ENCODE measurements at places on chromosomes 3 and 15.
A peak's percentile ranks its signal among the peaks of the same experiment; 100 is the strongest.

DNA sequence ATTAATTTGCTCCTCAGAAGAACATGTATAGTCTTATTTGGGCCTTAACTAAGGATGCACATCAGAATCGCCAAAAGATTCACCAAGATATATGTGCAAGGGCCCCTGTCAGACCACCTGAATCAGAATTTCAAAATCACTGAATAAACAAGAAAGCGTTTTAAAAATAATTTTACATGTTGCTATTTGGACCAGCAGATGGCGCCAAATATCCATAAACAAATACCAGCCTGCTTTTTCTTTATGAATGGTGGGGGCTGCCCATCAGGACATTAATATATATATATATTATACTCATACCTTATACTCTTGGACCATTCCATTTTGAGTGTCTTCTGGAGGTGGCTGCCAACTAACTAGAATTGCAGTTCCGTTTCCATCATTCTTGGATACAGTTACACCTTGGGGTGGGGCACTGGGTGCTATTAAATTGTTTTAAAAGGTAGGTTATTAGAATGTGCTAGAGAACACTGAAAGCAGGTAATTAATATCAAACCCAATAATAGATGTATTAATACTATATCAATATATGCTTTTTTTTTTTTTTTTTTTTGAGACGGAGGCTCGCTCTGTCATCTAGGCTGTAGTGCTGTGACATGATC is 1108.3 kb downstream of the ROBO1 start:
- peak; percentile 70 for DNase-seq

DNA sequence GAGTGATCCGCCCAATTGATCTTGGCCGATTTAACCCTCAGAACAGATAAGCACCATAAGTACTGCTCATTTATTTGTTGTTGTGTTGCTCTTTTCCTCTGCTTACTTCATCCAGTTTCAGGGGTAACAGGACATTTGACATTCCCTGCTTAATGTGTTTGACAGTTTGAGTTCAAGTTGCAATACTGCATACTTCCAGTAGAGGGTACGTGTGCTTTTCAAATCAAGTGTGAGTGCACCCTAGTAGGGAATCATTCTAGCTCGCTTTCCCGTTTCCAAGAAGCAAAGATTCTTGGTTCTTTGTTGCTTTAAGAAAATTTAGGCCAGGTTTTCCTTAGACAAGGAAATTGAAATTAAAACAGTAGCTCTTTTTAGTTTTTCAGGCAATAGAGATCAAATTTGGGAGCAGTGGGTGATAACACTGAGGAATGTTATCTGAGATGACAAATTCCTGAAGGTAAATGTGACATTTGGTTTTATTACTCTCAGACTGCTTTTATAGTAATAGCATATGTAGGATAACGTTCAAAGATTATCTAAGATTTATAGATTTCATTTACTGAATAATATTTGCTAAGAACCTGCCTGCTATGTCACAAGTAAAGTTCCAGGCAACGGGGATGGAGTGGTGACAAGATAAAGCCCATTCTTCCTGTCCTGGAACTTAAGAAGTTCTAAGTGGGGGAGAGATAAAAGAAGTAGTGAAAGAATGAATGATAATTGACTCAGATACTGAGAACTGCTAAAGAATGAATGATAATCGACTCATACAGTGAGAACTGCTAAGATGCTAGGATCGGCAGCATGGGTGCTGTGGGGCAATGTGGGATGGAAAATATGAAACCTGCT is 73.3 kb downstream of the SYNPR start:
- peak; percentile 83 for DNase-seq

DNA sequence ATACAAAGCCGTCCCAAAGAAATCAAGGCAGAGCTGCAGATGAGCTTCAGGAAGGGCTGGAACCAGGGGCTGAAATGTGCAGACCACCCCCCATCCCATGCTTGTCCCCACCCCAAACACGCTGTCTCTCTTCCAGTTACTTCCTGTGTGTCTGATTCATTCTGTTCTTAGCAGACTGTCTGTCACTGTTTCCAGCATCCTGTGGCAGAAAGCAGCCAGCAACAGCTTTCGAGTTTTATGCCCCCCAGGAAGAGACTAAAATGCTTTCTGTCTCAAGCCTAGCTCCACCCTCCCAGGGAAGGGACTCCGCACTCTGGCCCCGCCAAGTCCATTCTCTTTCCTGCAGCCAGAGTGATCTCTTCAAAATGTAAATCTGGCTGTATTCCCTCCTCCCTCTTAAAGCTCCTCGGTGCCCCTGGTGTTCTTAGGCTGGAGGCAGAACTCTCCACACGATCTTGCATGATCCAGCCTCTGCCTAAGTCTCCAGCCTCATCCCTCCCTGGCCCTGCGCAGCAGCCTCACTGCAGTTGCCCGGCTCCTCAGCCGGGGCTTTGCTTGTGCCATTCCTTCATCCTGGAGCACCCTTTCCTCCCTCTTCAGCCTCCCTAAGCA is 41.5 kb downstream of the HRH1 start:
- peak; percentile 35 for DNase-seq

GRCh38 chr3:66980791-66981190 is 17.3 kb upstream of the KBTBD8 start:
- DNase-seq, result no peak

DNA sequence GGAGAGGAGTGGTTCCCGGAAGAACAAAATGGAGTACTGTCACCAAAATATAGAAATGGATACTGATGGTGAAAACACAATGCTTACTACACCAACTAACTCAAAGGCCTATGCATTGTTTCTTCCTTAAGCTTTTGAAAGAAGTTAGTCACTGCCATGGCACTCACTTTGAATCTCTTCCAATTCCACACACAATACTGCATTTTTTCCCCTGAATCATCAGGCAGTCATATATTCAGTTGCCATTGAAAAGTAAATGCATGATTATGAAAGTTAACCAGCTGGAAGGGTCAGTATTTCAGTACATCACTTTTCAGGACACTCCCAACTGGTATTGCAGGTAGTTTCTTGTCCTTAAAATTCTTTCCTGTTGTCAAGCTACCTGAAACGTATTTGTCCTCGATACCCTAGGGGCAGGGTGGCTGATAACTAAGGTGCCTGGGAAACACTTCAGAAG is 9.0 kb upstream of the LRRFIP2 start:
- peak; percentile 89 for DNase-seq

DNA sequence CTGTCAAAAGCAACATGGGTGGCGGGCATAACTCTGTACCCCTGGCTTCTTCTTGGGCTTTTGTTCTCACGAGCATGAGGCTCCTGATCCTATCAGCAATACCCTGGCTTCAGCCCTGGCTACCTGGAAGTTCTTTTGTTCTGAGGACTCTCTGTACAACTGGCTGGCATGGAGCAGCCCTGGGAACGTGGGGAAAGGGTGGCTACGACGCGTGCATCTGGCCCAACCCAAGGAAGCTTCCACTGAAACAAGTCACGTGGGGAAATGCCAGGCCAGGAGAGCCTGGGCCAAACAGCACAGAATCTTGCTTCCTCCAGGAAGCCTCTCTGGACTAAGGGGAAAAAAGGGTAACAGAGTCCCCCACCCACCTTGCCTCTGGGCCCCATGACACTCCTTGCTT is 22.7 kb upstream of the ATP2B2 start:
- no peak for DNase-seq

GRCh38 chr15:87623832-87624231 is 632.7 kb downstream of the NTRK3 start:
- no peak for DNase-seq

GRCh38 chr15:50277370-50277769 is 11.8 kb upstream of the HDC start:
- DNase-seq, result no peak

DNA sequence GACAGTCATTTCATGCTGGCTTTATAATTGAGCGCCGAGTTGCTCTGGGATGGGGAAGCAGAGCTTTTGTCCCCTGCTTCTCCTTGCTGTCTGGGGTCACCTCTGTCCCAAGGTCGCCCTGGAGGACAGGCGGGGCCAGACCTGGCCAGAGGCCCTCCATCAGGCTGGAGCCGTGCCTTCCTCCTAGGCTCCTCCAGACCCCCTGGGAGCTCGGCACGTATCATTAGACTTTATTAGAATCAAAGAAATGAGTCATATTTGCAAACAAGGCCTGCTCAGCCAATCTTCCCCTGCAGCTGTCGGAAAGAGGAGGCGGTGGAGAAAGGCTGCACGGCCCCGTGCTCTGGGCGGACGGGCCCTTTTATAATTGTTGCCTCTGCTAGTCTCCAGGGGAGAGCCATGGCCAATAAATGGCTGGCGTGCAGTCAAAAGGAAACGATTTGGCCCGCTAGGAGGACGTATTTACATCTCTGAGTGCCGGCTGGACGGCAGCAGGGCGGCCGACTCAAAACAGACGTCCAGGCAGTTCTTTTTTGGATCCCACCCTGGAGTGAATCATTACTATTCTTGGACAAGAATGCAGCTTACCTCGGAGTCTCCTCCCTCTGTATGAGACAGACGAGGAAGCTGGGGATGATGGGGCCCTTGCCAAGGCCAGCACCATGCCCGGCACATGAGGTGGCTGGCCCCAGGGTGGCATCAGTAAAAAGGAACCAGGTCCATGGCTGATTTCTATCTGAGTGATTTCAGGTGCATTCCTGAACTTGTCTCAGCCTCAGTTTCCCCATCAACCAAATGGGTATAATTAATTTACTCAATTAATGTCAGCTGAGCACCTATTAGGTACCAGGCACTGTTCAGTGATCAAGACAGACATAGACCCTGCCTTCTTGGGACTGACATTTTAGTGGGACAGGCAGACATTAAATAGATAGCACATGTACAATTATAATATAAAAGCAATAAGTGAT is 50.6 kb downstream of the SLC6A6 start:
- DNase-seq, result peak; percentile 98

DNA sequence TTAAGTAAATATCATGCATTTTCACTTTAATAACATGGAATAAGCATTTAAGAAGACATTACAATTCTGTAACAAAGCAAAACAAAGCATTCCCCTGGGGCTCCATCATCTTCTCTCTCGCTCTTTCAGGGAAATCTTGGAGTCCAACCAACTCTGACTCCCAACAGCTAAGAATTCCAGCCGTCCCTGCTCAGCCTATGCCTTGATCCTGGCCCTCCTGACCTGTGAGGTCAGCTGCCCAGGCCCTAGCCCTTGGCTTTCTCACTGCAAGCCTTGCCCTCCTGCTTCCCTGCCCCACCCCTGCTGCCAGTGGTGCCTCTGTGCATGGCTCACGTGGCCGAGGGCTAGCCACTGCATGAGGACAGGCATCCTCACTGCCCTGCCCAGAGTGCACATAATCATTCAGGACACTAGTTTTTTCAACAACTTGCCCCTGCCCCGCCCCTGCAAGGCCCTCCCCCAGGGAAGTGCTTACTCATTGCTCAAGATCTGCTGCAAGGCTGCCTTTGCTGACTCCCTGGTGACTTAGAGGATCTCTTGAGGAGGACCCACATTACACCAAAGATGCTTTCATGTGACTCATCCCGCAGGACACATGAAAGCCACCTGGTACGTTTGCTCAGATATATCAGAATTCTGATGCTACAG is 37.6 kb downstream of the MTMR10 start:
- DNase-seq, result peak; percentile 94

DNA sequence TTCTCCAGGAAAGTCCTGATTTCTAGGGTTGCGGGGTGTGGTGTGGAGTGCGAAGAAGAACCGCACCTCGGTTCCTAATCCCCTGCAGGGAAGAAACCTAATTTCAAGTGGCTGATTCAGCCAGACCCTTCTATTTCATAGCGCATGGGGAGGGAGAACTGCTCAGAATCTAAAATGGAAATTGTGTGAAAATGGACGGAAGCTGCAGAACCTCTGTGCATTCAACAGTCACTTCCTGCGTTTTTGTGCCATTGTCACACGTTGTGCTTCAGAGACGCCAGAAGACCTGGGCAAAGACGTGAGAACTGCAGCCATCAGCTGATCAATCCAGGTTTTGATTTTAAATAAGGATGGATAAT is 1.2 kb downstream of the SIDT1 start:
- DNase-seq, result no peak

- no peak for DNase-seq
These were observed 82.5 kb upstream of the NAALADL2 start for GRCh38 chr3:174776636-174777035.

DNA sequence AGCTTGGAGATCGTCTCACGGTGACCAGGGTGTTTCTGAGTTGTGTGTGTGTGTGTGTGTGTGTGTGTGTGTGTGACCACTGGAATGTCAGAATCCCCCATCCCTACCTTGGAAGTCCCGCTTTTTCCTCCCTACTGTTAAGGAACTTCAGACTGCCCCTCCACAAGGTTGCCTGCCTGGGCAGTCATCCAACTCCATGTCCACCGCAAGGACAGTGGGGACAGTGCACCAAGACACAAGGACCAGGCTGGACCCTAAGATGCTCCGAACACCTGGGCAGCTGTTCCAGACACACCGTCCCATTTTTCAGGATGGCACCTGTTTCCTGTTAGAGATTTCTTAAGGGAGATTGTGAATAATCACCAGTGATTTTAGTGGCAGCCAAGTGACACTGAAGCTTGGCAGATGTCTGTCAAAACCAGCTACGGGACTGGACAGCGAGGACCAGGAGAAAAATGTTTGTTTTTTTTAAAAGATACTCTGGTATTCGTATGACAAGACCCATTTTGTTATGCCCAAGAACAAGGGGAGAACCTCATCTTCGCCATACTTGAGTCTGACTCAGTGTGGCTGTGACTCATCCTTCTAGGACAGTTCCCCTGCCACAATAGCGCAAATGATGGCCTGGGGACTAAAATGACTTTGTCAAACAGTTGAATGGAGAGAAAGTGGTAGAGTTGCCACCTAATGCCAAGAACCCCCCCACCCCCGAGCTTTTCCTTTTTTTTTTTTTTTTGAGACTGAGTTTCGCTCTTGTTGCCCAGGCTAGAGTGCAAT is 15.5 kb downstream of the PAQR9 start:
- no peak for DNase-seq

GRCh38 chr3:52712291-52713212 is 6.6 kb downstream of the SPCS1 start:
- DNase-seq, result no peak

DNA sequence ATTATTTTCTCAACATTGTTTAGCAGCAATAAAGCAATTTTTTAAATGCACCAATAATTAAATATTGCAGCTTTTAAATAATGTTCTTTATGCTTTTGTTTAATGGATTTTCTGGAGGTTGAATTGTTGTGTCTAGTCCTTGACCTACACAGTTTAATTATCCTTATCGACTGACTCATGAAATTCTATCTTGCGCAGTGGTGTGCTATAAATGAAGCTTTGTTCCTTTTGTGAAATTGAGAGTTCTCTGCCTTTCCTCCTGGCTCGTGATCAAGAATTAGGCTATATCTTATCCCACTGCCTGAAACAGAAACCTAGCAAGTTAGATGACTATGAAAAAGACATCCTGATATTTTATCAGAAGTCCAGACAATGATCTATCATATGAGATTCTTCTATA is 37.0 kb upstream of the PIK3R4 start:
- no peak for DNase-seq

GRCh38 chr15:60328852-60329443 is 68.8 kb downstream of the ANXA2 start:
- DNase-seq, result peak; percentile 77
